Calu3 (cell line): ENCODE measurements at places on chromosomes 13 and 19. TPM values are rescaled to one million over a fixed set of nuclear protein-coding genes. Genes with fewer than 3 reads are reported as not detected.

GRCh38 chr13:95349267-95349666, 48.0 kb upstream of the ABCC4 start:
- H3K36me3 ChIP-seq: no peaks in the 10 kb centered on the region
- H3K27ac ChIP-seq: no peak overlapping the region
- H3K4me3 ChIP-seq: no peak overlapping the region
- no peaks in the 10 kb centered on the region for H3K27me3 ChIP-seq

DNA sequence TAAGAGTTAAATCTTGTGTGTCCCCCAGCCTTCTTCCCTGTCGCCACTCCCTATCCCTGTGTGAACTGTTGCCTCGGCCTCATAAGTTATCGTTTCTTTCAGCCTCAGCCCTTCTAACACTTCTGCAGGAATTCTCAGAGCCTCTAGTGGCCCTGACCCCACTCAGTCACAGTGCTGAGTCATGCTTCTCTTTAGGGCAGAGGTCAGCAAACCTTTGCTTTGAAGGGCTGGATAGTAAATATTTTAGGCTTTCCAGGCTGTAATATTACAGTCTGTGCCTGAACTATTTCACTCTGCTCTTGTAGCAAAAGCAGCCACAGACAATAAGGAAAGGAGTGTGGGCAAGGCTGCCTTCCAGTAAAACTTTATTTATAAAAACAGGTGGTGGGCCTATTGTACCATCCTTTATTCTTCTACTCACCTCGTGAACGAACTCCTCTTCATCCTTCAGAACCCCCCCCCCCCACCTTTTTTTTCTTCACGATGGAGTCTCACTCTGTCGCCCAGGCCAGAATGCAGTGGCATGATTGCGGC, 22.1 kb downstream of the MYO9B start:
- H3K4me1 ChIP-seq: peaks cover 12% of the 10 kb centered on the region
- no peak overlapping the region for H3K4me3 ChIP-seq
- H3K27me3 ChIP-seq: no peaks in the 10 kb centered on the region
- peaks cover 5% of the 10 kb centered on the region for H3K36me3 ChIP-seq
- DNase-seq: peak; percentile 4

DNA sequence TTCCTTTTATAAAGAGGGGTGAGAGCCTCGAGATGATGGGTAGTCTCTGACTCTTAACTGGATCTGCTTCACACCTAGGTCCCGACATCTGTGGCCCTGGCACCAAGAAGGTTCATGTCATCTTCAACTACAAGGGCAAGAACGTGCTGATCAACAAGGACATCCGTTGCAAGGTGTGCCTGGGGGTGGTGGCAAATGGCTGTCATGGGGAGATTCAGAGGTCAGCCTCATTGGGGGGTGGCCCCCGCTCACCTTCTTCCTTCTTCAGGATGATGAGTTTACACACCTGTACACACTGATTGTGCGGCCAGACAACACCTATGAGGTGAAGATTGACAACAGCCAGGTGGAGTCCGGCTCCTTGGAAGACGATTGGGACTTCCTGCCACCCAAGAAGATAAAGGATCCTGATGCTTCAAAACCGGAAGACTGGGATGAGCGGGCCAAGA, 1.6 kb downstream of the CALR start:
- peak overlapping the region; percentile 84 for H3K4me3 ChIP-seq
- no peaks in the 10 kb centered on the region for H3K27me3 ChIP-seq
- peaks cover 80% of the 10 kb centered on the region for H3K36me3 ChIP-seq
- H3K27ac ChIP-seq: peak overlapping the region; percentile 99

GRCh38 chr19:35293363-35293739, 1.4 kb downstream of the MAG start:
- H3K27me3 ChIP-seq: peaks cover 46% of the 10 kb centered on the region
- no peak for DNase-seq
- no peaks in the 10 kb centered on the region for H3K4me1 ChIP-seq
- H3K4me3 ChIP-seq: no peak overlapping the region

DNA sequence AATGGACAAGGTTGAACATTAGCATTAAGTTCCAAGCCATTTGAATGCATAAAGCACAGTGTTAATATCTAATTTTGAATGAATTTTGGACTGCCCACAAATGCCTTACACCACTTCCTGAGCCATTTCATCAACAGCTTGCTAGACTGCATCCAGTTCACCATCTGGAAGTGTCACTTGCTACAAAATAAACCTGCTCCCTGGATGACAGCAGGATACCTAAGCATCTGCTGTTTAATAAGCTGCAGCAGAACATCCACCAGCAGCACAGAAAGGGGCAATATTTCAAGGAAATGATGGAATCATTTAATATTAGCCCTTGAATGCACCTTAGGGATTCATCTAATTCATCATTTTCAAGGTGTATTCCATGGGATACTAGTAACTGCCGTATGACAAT, 76.6 kb upstream of the PCDH9 start:
- H3K4me3 ChIP-seq: no peak overlapping the region
- no peaks in the 10 kb centered on the region for H3K4me1 ChIP-seq
- H3K27ac ChIP-seq: no peak overlapping the region
- H3K27me3 ChIP-seq: no peaks in the 10 kb centered on the region

DNA sequence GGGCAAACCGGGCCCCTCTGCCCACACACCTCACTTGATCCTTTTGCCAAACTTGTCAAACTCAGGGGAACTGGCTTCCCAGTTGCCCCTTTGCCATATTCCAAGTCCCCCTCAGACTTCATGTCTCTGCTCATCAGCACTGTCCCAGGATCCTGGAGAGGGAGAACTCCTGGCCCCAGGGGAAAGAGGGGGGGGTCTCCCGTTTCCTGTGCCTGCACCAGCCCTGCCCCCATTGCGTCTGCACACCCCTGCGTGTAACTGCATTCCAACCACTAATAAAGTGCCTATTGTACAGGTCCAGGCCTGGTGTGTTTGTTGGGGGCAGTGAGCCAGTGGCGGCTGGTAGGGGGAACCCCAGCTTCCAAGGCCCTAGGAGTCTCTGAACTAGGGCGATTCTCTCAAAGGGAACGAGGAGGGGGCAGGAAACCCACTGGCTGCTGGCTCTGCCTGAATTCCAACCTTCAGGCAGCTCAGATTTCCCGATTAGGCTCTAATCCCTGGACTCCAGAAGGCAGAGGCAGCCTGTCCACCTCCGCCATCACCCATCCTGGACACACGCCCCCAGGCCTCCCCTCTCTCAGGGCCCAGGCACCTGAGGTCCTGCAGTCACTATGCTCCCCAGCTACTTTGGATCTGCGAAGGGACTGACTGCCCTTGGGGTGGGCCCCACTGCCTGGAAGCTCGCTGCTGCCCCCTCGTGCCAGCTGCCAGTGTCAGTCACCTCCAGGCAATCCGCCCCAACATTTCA, 9.7 kb upstream of the ILF3 start:
- H3K27ac ChIP-seq: peak overlapping the region; percentile 9
- H3K27me3 ChIP-seq: no peaks in the 10 kb centered on the region
- DNase-seq: peak; percentile 86
- H3K4me1 ChIP-seq: no peaks in the 10 kb centered on the region

C2CD4C gene
- total RNA-seq: 0.12 and 0.15 TPM in 2 replicates

C13orf46 gene
- total RNA-seq: 0.29 and 0.33 TPM in 2 replicates

DNAAF3 gene
- total RNA-seq: 10.3 and 13.1 TPM in 2 replicates

C5AR2 gene
- total RNA-seq: 0.31 TPM in 1 of 2 replicates, not detected in the other
